ENCODE measurements at places on chromosomes 6 and 20.

GRCh38 chr6:3721810-3722621, 29.5 kb downstream of the PXDC1 start:
- DNase-seq: no peak

DNA sequence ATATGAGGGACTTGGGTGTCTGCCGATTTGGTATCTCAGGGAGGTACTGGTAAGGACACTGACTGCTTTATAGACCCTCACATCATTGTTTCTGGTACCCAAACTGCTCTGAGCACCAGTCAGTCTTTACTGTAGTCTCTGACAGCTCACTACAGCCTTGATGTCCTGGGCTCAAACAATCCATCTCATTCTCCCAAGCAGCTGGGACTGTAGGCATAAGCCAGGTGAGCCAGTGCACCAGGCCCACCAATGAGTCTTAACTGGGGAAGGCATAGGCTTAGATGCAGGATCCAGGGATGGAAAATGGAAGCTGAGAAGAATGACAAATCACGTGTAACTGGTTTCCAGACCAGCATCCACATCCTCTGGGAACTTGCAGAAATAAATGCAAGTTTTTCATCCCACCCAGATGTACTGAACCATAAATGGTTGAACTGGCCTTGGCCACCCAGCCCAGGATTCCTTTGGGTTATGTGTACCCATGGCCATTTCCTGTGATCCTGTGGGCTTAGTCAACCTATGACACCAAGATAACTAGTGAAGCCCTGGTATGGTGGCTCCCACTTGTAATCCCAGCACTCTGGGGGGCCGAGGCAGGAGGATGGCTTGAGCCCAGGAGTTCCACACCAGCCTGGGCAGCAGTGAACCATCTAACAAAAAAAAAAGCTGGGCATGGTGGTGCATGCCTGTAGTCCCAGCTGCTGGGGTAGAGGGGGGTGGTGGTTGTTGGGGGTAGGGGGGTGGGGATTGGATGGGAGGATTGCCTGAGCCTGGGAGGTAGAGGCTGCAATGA, 5.8 kb downstream of the TUBB start:
- no peak for DNase-seq

- DNase-seq: no peak
These were observed 133.2 kb upstream of the LRFN2 start for GRCh38 chr6:40720375-40720748.

- DNase-seq: no peak
These were observed 10.4 kb downstream of the FAM110A start for GRCh38 chr20:843912-844311.

DNA sequence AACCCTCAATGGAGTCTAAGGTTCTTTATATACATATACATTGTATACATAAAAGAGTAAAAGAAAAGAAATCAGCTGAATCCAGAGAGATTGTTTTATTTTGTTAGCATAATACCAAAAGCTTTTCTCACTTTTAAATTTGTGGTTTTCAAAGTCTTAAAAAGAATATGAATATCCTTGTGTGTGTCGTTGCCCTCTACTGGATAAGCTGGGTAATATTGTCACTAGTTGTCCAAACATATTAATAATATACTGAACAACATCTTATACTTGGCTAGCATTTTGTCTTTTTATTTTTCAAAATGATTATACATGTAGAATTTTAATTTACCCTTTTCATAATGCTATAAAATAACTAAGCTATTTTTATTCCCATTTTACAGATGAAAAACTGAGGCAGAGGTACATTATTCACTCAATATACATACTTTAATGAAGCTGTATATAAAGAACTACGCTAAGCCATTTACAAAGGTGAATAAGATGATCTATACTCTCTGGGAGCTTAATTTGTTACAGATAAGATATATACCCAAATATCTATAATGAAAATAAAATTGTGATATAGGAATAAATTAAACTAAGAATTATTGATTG, 531.7 kb downstream of the TFAP2B start:
- no peak for DNase-seq

GRCh38 chr6:130047088-130047995, 29.0 kb downstream of the L3MBTL3 start:
- no peak for DNase-seq

DNA sequence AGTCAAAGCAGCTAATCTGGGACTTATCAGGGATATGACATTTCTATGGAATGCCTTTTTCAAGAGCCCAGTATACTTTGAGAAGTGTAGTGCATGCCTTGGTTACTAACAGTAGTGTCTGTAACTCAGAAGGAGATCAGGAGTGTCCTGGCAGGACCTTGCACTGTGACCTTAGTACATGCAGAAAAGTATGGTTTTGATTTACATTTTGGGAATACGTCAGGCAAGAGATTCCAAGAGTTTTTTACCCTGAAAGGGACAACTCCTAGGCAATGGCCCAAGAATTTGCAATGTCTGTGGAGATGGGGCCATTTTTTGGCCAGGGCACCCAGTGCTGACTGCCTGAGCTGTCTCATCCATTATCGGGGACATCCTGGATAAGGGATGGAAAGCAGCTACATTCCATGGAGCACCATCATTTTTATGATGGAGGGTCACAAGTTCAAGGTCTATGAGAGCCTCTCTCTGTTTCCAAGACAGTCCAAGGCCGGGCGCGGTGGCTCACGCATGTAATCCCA, 80.2 kb downstream of the FAM50B start:
- DNase-seq: no peak
